SK-MEL-5 (cell line): ENCODE measurements at places on chromosomes 3 and 15.

DNA sequence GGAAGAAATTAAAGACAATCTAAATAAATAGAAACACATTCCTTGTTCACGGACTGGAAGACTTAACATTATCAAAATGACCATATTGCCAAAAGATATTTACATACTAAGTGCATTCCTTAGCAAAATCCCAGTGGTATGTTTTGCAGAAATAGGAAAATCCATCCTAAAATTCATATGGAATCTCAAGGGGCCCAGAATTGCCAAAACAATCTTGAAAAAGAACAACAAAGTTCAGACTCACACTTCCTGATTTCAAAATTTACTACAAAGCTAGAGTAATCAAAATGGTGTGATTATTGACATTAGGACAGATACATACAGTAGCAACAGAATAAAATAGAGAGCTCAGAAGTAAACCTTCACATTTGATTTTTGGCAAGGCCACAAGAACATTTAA lies 515.5 kb downstream of the OCA2 start:
- DNase-seq: no peak

- no peak for DNase-seq
Observed at GRCh38 chr15:77009646-77010311, 14.9 kb downstream of the PSTPIP1 start.

- DNase-seq: no peak
Observed at GRCh38 chr3:10352146-10352911, 31.4 kb upstream of the SEC13 start.

GRCh38 chr3:150469031-150469930 lies 61.2 kb downstream of the TSC22D2 start:
- DNase-seq: no peak

DNA sequence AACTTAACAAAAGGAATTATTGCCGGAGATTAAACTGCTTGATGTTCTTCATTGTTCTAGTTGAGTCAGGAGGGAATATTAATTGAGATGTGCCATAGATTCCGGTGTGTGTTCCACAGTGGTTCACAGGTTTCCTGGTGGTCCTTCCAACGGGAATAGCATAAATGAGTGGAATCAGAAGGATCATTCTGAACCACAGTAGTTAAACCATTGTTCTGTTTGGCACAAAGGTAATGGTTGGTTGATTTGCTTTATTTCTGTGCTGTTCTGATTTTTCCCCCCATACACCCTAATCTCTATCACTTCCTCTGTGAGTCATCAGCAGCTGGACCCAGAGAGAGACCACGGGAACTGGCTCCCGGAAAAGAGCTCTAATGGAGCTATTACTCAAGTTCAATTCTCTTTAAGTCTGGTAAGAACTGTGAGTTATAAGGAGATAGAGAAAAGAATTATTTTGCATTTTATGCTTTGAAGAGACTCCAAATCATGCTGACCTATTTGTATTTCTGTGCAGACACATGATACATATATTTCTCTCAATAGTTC lies 627.2 kb downstream of the ZIC1 start:
- DNase-seq: no peak

GRCh38 chr15:62046078-62046743 lies 14.0 kb downstream of the VPS13C start:
- DNase-seq: no peak
